ENCODE measurements at places on chromosomes 4 and X.
A peak's percentile ranks its signal among the peaks of the same experiment; 100 is the strongest.

- no peak for DNase-seq
These were observed 201.3 kb upstream of the GNPDA2 start for GRCh38 chr4:44927399-44928380.

DNA sequence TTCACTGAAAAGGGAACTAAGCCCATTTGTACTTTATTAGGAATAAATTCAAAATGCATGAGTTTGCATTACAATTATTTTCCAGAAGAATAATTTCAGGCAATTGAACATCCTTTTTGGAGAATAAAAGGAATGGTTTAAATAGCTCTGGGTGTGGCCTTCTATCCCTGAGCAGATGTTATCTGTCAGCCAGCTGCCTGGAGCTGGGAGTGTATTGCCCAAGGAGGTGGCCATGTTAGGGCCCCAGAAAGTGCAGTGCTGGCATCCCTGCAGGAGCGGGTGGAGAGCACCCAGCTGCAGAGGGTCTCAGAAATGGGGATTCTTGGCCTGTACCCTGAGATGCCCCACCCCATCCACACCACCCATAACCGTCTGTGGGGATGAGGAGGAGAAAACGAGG, 21.6 kb upstream of the VEGFD start:
- no peak for DNase-seq

DNA sequence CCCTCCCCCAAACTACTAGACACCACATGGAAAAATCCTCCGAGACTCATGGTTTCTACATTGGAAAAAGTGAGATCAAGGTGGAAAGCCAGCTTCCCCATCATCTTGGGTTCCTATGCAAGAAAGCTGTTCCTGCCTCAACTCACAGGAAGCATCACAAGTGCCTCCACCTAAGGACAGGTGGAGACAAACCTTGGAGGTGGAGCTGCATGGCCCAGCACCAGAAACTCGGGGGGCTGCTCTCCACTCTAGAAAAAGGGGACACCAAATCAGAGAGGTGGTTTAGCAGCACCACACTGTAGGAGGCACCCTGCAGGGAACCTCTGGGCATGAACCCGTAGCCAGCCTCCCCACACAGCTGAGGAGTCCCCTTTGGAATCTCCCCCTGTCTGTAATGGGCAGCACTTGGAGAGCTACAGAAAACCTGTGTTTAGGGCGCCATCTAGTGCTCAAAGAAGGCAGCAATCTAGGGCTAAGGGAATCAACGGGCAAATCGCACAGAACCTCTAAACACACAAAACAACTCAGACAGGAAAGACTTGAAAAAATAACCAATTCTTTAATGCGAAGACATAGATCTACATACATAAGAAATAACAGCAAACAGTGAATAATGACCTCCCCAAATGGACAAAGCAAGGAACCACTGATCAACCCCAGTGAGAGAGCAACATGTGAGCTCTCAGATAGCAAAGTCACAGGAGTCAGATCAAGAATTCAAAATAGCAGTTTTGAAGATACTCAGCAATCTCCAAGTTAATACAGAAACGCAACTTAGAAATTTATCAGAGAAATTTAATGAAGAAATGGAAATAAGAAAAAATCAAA, 37.0 kb upstream of the ZBTB33 start:
- peak; percentile 39 for DNase-seq

GRCh38 chr4:169385376-169385775, 114.6 kb upstream of the SH3RF1 start:
- no peak for DNase-seq

DNA sequence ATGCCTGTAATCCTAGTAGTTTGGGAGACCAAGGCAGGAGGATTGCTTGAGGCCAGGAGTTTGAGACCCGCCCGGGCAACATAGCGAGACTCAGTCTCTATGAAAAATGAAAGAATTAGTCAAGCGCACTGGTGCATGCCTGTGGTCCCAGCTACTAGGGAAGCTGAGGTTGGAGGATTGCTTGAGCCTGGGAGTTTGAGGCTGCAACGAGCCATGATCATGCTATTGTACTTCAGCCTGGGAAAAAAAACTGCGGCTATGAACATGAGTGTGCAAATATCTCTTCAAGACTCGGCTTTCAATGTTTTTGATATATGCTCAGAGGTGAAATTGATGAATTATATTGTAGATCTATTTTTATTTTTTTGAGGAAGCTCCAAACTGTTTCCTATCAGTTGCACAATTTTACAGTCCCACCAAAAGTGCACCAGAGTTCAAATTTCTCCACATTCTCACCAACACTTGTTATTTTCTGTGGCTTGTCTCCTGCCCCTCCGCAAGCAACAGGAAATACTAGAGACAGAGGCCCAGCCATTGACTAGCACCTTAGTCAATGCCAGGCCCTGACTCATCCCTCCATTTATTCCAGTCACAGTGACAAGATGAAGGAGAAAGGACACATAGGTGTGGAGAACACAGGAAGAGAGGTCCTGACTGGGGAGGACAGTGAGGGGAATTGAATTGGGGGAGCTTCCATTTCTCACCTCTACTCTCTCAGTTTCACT, 33.1 kb upstream of the ZNF41 start:
- peak; percentile 36 for DNase-seq

DNA sequence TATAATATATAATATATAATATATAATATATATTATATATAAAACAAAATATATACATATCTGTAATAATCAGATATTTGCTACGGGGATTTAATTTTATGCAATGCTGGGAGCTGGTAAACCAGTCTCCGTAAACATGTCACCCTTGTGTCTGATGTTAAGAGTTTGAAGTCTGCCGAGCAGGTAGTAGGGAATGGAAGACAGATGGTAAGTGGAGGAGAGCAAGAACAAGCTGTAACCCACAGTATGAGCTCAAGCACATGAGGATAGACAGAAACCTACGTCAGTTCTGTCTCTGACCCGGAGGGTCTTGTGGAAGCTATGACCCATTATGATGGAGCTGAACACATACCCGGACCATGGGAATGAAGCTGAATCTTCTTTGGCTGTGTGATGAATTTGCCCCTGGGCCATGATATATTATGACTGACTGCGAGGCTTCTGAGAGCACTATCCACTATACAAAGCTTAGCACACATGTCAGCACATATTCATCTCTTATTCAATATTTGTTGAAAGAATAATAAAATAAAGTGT, 46.2 kb downstream of the TIGD2 start:
- DNase-seq, result no peak

Measured in CD4-positive, alpha-beta T cell (primary cell).